ENCODE measurements at places on chromosomes 16 and 17.

DNA sequence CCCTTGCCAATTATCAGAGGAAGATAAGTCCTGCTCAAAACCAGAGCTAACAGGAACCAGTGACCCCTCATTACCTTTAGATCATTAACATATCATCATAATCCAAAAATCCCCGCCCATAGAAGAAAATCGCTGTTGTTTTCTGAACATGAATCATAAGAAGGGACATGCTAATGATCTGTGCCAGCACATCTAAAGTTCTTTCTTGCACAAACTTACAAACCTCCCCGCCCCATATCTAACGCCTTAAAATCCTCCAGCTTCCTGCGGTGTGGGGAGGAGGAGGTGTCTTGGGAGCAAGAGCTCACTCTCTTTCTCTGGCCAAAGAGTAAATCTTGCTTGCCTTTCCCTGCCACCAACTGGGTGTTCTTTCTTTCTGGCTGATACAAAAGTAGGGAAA is 78.3 kb downstream of the IRX3 start:
- DNase-seq: no peak

GRCh38 chr17:8939496-8940334 is 25.8 kb downstream of the PIK3R5 start:
- no peak for DNase-seq

GRCh38 chr17:12369065-12369464 is 296.6 kb upstream of the MYOCD start:
- no peak for DNase-seq

- no peak for DNase-seq
These were observed 21.5 kb downstream of the PHF12 start for GRCh38 chr17:28929787-28930186.

- DNase-seq: no peak
These were observed 963.6 kb upstream of the GOT2 start for GRCh38 chr16:59697761-59698160.

GRCh38 chr16:56812884-56813283 is 52.1 kb upstream of the SLC12A3 start:
- no peak for DNase-seq

DNA sequence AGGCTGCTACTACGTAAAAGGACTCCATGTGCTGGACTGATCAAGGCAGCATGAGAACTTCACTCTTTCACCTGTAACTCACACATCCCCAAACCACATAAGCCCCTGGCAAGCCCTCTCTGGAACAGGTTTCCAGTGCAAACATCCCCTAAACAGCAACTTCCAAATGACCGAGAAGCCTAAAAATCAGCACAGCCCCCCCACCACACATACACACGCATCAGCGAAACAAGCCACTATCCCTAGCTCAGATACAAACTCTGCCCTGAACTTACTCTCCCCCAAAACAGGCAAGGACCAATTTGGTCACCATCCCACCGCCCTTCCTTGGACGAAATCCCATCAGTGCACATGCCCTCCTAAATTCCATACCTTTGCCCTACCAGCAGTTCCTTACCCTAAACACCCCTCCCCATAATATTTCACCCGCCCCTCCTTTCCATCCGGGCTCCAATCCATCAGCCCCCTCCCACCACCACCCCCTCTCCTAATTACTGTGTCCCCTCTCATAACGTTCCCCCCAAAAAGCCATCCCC is 735 bp downstream of the LSM12 start:
- no peak for DNase-seq

DNA sequence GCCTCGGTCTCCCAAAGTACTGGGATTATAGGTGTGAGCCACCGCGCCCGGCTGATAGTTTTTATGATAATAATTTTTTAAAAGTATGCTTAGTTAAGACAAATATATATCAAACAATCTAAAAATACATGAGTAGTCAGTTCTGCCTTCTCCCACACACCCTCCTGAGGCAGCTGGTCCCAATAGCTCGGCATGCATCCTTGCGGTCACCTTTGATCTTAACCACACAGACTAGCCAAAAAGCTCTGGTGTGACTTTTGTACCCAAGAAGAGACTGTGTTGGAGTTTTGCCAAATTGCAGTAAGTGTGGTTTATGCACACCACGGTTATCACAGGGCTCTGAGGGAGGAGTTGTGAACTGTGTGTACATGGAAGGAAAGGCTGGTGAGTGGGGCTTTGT is 25.6 kb downstream of the ATP6V0A1 start:
- DNase-seq: no peak

DNA sequence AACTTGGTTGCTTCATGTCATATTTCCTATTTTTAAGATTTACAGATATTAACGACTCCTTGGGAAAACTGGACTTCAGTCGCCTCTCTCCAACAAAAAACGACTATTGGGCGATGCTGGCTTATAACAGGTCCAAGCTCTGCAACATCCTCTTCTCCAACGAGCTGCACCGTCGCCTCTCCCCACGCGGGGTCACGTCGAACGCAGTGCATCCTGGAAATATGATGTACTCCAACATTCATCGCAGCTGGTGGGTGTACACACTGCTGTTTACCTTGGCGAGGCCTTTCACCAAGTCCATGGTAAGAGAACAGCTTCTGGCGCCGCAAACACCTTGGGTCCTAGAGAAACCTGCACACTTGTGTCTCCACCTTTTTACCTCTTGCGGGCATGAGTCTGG is 333.0 kb downstream of the WWOX start:
- DNase-seq: no peak

GRCh38 chr17:37219876-37220606 is 155.7 kb upstream of the C17orf78 start:
- no peak for DNase-seq

DNA sequence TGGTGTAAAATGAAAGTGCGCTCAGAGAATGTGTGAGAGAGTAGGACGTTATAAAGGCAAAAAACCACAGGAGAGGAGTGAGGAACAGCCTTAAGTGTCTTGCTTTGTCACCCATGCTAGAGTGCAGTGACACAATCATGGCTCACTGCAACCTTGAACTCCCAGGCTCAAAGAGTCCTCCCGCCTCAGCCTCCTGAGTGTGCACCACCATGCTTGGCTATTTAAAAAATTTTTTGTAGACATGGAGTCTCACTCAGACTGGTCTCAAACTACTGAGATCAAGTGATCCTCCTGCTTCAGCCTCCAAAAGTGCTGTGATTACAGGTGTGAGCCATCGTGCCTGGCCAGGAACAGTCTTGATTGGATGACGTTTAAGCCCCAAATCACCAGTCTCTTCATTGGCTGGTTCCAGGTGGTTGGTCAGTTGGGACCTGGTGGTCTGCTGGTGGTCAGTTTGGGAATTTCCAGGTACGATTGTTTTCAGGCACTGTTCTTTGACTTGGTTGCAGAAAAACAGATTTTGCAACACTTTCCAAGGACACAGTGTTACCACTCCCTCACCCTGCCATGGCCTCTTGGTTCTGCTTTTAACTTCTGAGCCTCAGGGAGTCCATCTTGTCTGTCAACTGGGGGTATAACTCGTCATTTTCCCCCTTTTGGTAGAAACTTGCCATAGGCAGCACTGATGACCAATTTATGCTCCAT is 21.2 kb downstream of the DHODH start:
- no peak for DNase-seq

DNA sequence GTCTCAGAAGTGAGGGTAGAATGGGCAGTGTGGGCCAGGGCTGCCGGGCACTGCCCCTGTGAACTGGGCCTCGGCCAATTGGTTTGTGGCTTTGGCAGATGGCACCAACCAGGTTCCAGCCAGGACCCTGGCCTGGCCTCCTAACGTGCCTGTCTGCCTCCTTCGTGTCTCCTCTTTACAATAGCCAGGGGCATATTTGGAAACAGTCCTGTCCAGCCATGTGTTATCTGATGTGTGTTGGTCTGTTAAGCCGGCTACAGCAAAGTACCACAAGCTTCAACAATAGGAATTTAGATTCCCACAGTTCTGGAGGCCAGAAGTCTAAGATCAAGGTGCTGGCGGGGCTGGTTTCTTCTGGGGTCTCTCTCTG is 14.6 kb downstream of the CRISPLD2 start:
- DNase-seq: no peak

DNA sequence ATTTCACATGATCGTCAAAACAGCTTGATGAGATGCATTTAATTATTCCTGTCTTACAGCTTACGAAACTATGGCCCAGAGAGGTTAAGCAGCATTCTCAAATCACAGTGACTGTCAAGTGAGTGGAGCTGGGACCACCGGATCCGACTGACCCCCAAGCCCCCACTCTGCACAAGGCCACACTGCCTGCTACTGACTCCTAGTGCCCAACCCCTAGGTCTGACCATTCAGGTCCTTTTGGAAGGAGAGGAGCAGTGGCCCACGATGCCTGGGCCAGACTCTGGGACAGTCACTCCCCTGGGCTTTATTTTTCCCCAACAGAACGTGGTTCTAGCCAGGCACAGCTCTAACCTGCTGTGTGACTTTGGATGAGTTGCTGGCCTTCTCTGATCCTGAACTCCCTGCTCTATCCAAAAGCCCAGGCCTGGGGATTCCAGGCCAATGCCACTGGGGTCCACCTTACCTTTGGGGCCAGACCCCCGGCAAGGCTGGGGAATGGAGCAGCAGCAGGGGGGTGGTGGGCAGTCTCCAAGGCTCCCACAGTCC is 9.9 kb downstream of the TSPOAP1 start:
- DNase-seq: no peak

- DNase-seq: no peak
These were observed 6.7 kb downstream of the BAHCC1 start for GRCh38 chr17:81401723-81402529.

DNA sequence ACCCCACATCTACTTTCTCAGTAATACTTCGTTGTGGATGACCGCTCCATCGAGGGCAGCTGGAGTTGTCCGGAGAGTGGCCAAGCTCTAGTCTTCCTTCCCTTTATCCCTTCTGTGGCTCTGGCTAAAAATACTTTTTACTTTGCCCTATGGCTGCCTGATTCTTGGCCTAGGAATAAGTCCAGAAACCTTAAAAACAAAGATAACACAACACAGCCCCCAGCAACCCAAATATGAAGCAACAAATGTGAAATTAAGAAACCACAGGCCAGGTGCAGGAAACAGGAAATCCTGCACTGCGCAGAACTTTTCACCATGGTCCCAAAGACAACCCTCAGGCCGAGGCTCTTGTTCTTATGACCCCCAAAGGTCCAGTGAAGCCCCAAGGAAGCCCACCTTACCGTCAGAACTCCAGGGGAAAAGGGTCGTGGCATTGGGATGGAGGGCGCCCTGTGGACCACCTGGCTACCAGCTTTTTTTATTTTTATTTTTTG is 26.0 kb downstream of the TK2 start:
- no peak for DNase-seq

Measured in NCI-H345 (cell line).